Hematopoietic multipotent progenitor cell treated with erythropoietin and hydrocortisone succinate and interleukin-3 and kit ligand, for 17 days (in vitro differentiated cells): ENCODE measurements at places on chromosomes 13 and 19.
A peak's percentile ranks its signal among the peaks of the same experiment; 100 is the strongest.

DNA sequence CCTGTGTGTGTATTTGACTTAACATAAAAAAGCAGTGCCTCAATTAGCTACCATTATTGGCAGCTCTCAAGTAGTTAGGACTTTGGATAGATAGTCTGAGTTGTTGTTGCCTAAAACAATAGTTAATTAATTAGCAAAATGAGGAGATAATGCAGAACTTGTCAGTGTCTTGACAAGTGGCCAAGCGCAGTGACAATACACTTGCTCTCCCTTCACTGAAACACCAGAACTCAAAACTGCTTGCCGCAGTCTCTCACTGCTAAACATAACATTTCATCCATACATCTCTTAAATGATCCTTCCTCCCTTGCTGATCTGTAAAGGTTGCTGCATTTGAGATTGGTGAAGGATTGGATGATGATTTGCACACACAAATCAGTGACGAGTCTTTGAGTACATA, 61.7 kb downstream of the ARHGAP35 start:
- DNase-seq, result no peak

- DNase-seq, result no peak
Observed at GRCh38 chr19:48560095-48560530, 8.1 kb downstream of the SULT2B1 start.

GRCh38 chr13:94160875-94161274, 318.6 kb downstream of the DCT start:
- no peak for DNase-seq

DNA sequence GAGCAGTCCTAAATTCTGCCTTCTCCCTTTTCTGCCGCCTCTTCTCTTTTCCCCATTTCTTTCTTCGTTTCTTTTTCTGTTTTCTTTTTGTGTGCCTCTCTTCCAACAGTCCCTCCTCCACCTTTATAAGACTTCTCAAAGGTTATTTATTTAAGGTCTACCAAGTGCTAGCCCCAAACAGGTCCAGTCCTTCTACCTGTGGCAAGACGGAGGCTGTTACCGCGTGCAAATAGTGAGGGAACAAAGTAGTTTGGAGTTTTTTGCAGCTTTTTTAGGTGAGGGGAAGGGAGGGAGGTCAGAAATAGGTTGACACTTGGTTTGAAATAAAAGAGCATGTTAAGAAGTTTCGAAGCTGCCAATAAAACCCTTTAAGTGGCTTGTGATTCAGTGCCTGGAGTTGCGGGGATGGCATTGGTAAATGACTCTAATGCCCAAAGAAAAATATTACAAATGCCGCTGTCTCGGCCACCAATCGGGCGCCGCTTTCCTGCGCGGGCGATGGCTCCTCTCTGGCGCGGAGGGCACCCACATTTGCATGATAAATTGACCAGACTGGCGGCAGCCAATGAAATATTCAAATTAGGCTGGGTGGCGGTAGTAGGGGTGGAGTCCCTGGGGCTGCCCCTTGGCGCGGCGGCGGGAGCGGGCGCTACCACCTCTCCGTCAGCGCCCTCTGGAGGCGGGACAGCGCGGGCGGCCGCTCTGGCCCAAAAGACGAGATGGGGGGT, 7.5 kb upstream of the TSHZ3 start:
- DNase-seq, result no peak

DNA sequence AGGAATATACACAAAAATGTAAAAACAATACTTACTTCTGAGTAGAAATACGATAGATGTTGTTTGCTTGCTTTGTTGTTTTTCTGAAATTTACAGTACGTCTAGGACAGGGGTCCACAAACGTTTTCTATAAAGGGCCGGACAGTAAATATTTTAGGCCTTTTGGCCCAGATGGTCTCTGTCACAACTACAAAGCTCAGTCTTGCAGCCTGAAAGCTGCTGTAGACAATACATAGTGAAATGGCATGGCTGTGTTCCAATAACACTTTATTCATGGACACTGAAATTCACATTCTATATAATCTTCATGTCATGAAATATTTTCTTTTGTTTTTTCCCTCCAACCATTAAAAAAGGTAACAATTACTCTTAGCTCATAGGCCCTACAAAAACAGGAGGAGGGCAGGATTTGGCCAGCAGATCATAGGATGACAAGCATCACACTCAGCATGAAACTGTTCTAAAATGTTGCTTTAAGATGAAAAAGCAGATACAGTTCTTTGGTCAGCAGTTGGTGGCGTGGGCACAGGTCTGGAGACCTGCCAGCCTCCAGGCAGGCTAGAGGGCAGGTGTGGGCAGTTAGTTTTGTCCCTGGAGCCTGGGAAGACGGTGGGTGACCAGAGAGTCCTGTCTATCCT, at the start of gene EDDM13:
Gene EDDM13 (plus strand): TSS at position 588 of the 638 bp plus-strand sequence. CDS start 87 bp downstream, outside the sequence.
- DNase-seq, result no peak

DNA sequence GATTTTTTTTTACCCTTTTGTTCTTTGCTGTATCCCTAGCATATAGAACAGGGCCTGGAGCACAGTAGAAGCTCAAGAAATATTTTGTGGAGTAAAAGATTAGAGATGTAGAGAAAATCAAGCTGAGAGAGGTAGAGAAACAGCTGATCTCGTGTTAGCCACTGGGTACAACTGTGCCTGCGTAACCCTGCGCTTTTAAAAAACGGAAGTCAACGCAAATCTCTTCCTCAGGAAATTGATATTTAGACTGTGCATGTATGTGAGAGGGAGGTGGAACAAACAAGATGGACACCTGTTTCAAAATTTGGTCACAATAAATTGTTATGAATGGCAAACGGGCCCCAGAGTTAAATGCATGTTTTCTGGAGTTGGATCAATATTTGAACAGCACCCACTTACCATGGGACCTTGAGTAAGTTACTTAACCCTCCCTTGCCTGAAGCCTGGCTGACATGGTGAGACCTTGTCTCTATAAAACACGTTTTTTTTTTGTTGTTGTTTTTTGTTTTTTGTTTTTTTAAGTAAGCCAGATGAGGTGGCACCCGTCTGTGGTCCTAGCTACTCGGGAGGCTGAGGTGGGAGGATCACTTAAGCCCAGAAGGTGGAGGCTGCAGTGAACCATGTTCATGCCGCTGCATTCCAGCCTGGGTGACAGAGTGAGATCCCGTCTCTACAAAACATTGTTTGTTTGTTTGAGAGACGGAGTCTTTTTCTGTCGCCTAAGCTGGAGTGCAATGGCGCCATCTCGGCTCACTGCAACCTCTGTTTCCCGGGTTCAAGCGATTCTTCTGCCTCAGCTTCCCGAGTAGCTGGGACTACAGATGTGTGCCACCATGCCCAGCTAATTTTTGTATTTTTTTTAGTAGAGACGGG, 3.3 kb upstream of the EPOR start:
- no peak for DNase-seq

DNA sequence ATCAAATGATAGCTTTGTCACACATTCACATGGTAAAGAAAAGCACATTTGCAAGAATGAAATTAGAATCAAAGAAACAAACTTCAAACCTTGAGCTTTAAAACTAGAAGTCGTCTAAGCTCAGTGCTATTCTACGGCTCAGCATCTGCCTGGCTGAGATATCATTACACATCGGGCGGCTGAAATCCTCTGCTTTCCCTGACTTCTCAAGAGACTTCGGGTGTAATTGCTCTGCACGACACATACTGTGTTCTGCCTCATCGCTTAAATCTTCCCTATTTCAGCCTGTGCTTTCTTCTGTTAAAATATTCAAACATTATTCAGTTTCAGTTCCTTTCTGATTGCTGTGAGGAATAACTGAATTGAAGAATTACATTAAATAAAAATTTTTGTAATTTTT, 265.3 kb downstream of the NALCN start:
- DNase-seq, result no peak

- peak; percentile 83 for DNase-seq
Observed at GRCh38 chr19:45076029-45076850, at the start of gene ZNF296. TSS of gene ZNF296 (minus strand) at chr19:45076478. CDS start at chr19:45076373, 105 bp downstream.

DNA sequence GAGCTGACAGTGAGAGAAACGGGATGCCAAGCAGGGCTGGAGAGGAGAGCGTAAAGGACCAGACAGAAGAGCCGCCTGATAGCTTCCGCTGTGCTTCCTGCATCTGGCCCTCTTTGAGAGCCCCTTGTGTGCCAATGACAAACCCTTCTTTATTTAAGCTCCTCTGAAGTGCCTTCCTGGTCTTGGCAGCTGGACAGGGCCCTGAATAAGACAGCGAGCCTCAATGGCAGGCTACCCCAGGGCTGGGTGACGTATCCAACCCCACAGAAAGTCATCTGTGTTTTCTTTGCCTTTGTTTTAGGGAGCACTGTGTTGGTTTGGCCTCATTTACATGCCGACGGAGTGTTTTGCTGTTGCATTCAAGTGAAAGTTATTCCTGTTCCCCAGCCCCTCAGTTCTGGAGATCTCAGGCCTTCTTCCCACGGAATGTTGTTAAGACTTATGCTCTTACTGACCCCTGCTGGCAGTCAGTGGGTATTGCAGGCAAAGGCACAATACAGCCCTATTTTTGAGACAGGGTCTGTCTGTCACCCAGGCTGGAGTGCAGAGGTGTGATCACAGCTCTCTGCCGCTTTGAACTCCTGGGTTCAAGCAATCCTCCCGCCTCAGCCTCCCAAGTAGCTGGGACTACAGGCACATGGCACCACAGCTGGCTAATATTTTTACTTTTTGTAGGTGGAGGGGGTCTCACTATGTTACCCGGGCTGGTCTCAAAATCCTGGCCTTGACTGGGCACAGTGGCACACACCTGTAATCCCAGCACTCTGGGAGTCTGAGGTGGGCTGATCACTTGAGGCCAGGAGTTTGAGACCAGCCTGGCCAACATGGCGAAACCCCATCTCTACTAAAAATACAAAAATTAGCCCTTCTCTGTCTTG, 16.8 kb downstream of the CCL25 start:
- peak; percentile 71 for DNase-seq

DNA sequence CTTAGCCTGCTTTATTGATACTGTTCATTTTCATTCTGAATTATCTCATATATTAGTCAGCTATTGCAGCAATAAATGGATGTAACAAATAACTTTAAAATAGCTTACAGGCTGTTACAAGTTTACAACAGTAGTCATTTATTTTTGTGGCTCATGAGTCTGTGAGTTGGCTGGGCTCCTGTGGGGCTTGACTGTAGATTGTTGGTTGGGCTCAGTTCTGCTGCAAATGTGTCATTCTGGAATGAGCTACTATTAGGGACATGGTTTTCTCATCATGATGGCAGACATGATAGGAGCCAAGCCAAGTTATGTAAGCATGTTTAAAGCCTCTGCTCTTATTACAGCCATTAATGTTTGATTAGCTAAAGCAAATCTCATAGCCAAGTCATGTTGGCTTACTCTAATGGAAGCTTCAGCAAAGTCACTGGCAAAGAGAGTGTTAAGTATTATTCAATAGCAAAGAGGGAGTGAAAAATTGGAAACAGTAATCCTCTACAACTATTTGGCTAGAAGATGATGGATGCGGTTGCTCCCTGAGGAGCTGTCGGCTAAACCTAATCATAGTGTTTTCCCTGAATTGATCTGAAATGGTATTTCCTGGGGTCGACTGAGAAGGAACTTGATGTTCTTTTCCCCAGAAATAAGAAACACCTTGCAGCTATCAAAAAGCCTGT, 391.3 kb downstream of the TDRD3 start:
- no peak for DNase-seq

GRCh38 chr19:54299515-54299914, 13.5 kb downstream of the LILRA5 start:
- no peak for DNase-seq

GRCh38 chr13:55992145-55992544, 1148.6 kb upstream of the PRR20A start:
- no peak for DNase-seq

DNA sequence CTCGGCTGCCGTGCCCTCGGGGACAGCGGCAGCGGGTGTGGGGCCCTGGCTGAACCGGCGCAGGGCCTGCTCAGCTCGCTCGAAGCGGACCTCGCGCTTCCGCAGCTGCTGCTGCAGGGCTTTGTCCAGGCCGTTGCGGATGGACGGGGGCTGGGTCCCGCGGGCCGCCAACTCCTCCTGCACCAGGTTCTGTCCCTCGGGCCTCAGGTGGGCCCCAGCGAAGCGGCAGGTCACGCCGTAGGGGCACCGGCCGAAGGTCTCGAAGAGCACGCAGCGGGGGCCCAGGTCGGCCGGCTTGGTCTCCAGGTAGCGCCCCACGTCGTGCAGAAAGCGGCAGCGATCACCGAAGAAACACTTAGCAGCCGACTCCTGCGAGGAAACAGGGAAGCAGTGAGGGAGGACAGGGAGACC, 1.6 kb downstream of the DUS3L start:
- no peak for DNase-seq

GRCh38 chr13:97133955-97134354, 88.2 kb upstream of the MBNL2 start:
- DNase-seq, result no peak

DNA sequence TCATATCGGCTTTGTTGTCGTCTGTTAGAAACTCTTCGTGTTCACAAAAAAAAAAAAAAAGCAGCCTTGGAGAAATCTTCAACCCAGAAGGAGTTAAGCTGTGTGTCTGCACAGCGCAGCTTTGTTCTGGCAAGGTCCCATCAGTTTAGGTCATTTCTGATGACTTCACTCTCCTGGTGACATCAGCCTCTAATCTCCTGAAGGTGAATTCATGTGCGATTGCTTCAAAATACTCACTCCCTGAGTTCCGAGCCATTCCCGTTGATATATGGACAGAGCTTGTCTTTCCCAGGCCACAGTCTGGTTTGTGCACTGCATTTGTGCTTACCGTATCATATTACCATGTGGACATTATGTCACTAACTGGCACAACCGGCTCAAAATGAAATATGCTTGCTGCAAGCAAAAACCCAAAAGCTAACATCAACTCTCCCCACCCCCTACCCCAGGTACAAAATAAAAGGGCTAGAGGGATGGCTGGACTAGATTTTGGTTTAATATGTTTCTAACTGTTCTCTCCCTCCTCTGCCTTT, 342.4 kb downstream of the KCNRG start:
- DNase-seq, result no peak

DNA sequence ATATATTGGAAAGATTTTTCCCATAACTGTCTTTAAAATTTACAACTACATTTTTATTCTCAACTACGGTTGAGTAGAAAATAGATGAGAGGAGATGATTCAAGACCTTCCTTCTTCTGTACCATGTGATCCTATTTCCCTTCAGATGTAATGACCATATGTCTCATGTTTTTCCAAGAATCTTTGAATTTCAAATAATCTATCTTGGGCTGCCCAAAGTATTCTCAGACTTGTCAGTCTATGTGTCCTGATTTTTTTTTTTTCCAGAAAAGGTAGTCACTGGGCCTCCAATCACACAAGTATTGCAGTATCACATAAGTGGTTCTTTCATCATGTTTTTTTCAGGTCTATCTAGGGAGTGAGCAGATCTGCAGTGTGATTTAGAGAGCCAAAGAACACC, 392.4 kb downstream of the RFC3 start:
- DNase-seq, result no peak
